ENCODE measurements at places on chromosomes 12 and 14.
A peak's percentile ranks its signal among the peaks of the same experiment; 100 is the strongest.

GRCh38 chr12:14284184-14284722 lies 81.2 kb upstream of the ATF7IP start:
- DNase-seq, result no peak

- no peak for DNase-seq
Observed at GRCh38 chr12:111773801-111774551, 7.2 kb downstream of the ALDH2 start.

GRCh38 chr12:484096-484495 lies 24.4 kb downstream of the B4GALNT3 start:
- DNase-seq, result no peak

DNA sequence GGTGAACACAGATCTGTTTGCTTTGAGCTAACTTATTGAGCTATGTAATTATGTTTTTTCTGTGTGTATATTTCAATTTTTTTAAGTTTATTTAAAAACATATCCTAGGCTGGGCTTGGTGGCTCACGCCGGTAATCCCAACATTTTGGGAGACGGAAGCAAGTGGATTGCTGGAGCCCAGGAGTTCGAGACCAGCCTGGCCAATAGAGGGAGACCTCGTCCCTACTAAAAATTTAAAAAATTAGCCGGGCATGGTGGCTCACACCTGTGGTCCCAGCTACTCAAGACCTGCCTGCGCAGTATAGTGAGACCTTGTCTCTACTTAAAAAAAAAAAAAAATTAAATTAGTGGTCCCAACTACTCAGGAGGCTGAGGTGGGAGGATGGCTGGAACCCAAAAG lies 16.2 kb upstream of the RNASE1 start:
- DNase-seq, result no peak

- no peak for DNase-seq
Observed at GRCh38 chr12:114685869-114686268, 1.9 kb upstream of the TBX3 start.

- DNase-seq, result no peak
Observed at GRCh38 chr12:101767537-101767936, 28.3 kb upstream of the SYCP3 start.

GRCh38 chr14:31059152-31059924 lies 33.2 kb upstream of the STRN3 start:
- no peak for DNase-seq

- DNase-seq, result no peak
Observed at GRCh38 chr12:59066445-59066844, 146.1 kb upstream of the LRIG3 start.

DNA sequence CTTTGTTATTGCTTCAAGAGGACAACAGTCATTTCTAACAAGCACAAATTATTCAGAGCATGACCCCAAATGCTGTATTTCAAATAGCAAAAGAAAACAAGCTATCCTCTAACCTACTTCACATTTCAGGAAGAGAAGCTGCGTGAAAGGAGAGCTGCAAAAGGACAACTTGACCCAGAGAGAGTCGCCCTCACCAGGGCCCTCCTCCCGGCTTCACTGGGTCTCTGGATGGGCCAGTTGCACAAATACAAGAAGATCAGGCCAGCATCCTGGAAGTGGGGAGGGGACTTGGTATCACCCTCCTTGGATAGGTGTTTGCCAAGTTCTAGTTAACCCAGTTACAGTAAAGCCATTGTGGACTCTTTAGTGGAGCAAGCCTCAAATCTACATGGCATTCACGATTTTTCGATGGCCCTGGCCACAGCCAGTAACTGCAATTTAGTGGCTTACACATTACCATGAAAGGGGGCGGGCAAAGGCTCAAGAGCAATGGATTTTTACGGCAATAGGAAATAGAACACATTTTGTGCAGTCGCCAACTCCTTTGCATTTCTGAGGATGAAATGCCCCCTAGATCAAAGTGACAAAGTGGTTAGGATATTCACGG lies 166.9 kb upstream of the DIO2 start:
- no peak for DNase-seq

DNA sequence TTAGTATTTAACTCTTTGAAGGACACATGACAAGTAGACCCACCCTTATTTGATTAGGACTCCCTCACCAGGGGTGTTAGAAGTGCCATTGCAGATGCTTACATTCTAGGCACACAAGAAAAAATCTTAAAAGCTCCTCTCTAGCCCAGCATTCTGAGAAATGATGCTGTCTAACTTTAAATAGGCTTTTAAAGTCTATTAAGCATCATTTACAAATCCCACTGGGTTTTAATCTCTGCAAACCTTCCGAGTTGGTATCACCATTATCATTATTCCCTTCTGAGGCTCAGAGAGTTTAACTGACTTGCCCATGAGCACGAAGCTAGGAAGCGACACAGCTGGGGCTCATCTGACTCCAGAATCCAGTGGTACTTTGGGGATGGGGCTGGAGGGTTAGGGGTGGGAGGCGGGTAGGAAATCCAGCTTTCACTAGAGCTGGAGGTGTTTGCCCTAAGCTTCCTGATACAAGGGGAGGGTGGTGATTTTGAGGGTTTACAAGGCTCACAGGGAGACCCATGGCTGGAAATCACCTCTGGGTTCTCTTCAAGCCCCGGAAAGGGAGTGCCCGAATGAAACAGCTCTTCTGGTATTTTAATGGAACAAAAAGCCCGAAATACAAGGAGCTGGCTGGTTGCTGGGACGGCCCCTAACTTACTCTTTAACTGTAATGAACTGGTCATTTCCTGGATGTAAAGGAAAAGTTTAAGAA lies 109.2 kb upstream of the FUT8 start:
- DNase-seq, result no peak

DNA sequence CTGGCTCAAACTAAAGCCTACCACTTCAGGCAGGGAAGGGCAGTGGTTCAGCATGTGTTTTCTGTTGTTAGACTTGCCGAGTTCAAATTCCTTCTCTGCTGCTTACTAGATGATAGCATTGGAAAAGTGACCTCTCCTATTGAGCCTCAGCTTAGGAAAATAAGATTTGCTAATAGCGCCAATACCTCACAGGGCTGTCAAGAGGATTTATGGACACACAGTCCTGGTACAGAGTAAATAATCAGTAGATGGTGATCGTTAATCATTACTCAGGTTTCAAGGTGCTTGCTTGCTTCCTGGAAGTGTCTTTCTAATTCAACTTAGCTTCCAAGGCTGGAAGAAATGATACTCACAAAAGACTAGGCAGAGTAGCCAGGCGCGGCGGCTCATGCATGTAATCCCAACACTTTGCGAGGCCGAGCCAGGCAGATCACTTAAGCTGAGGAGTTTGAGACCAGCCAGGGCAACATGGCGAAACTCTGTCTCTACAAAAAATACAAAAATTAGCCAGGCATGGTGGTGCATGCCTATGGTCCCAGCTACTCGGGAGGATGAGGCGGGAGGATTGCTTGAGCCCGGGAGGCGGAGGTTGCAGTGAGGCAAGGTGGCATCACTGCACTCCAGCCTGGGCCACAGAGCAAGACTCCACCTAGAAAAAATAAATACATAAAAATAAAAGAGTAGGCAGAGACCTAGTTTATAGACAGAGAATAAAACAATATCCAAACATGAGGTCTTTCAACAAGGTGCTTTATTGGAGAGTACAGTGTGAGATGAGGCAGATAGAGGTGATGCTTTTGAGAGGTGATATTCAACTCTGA lies 6.0 kb downstream of the PLA2G1B start:
- no peak for DNase-seq

- no peak for DNase-seq
Observed at GRCh38 chr12:86496595-86496994, 240.4 kb upstream of the MGAT4C start.

- DNase-seq, result no peak
Observed at GRCh38 chr12:23464241-23464812, 485.1 kb downstream of the SOX5 start.

GRCh38 chr12:120370343-120371243 lies 1.6 kb upstream of the MSI1 start:
- DNase-seq, result no peak

DNA sequence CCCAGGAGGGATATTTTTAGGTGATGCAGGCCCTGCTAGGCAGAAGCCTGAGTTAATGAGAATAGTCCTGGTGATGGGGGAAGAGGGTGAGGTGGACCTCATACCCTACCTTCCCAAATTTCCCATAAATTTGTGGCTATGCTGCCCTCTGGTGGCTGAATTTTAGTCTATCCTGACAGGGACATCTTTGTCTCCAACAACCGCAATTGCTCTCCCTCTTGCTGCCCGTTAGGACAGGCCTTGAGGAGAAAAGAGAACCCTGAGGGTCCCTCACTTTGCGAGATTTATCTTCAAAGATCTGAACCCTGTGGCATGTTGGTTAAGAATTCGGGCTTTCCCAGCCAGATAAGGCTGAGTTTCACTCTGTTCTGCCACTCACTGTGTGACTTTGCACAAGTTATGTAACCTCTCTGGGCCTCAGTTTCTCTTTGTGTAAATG lies 9.8 kb upstream of the ZNF385A start:
- peak; percentile 58 for DNase-seq

DNA sequence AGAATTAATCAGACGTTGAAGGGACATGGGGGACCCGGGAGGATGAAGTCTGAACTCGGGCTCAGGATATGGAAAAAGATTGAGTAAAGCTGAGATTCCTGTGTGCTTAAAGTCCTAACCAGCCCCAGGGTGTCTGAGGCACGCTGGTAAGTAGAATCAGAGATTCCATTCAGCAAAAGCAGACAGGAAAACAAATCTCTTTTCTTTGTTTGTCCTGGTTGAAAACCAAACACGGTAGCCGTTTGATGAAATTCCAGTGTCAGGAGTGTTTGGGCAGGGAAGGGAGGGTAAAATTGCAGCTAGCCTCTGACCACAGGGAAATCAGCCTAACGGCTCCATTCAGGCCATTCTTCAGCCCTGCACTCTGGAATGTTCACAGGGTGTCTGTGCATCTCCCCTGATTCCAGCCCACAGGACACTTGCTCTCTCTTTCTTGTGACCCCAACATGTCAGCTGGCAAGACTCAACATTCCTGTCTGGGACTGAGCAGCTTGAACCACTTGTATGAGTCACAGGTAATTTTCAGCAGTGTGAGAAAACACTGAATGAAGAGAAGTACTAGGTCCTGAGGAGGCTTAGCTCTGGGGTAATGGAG lies 31.0 kb downstream of the NINJ2 start:
- DNase-seq, result no peak

- no peak for DNase-seq
Observed at GRCh38 chr12:94261786-94262185, 113.4 kb downstream of the PLXNC1 start.

DNA sequence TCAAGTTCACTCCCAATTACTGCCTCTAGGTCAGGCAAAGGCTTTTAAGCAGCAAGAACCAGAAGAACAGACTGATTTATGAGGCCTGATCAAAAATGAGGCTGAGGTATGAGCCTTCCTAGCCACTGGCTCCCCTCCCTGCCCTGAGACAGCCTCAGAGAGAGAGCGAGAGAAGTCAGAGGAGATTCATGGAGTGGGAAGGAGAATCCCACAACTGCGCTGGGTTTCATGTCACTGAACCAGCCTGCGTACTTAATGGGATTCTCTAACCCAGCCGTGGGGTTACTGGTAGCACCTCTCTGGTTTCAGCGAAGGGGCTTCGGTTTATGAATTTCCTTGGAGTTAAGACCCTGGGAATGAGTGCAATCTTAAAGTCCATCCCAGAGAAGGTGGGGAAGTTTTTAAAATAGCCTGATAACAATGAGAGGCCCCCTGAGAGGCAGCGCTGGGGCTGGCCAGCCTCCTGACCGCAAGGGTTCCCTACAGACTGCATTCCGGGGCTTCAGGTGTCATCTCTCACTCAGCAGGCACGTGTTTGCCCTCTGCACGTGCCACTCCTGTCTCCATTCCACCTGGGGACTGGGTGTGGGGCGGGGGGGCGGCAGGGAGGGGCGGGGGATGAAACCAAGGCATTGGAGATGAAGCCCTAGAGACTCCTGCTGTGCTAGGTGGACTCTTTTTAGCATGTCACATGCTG lies 6.1 kb upstream of the GPRC5A start:
- DNase-seq, result no peak

GRCh38 chr12:49582201-49582600 lies 14.3 kb upstream of the MCRS1 start:
- no peak for DNase-seq

GRCh38 chr12:42679466-42679865 lies 89.9 kb upstream of the PRICKLE1 start:
- DNase-seq, result no peak

- DNase-seq, result no peak
Observed at GRCh38 chr12:116376354-116377193, 99.1 kb upstream of the MED13L start.

DNA sequence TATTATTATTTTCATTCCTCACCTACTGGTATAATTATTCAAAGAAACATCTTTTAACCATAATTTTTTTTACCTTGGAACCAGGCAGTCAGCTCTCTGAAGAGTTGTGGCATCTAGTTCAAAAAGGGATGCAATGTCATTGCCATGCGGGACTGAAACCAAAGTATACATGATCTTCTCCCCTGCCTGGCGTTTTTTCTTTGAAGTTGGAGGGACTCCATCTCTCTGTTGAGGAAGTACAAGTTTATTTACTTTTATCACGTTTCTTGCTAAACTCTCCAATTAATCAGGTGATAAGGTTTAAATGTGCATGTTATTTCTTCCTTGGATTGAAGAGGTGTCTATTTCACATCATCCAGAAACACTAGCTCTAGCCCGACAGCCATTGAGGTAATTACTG lies 146.6 kb downstream of the ITPR2 start:
- no peak for DNase-seq

DNA sequence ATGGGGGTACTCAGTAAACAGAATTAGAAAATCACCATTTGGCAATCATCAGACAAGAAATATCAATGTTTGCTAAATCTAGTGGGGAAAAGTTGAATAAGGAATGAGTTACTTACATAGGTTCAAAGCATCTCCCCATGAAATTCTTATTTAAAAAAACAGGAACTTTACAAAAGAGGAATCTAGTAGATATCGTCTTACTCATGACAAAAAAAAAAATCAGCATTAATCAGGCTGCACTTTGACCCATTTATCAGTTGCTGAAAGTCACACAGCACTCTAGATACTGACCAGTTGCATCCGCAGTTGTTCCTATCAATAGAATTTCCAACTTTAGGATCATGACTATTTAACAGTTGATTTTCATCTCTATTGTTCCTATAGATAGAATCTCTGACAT lies 5.8 kb upstream of the DICER1 start:
- no peak for DNase-seq

- DNase-seq, result no peak
Observed at GRCh38 chr12:47078733-47079467, 521 bp upstream of the PCED1B start.

DNA sequence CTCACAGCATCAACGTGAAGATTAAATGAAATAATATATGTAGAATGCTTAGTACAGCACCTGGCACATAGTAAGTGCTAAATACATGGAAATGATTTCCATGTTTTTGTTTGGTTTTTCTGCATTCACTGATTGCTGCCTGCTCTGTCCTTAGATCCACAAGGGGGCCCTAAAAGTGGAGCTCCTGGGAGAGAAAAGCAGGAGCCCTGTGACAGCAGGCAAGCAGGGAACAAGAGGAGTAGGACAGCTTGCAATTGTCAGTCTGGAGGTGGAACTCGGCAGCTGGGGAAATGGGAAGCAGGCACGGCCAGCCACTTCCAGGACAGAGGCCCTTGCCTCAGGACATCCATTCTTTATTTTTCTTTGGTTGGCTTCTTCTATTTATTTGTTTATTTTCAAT lies 292.9 kb downstream of the BMP4 start:
- no peak for DNase-seq
